Kidney epithelial cell (primary cell): ENCODE measurements at places on chromosomes 6 and 20. TPM values are rescaled to one million over a fixed set of nuclear protein-coding genes. Genes with fewer than 3 reads are reported as not detected.

Gene PCMTD2
- total RNA-seq, result 37.9 and 53.8 TPM in 2 replicates

Gene SNAI1
- 1.0 TPM in 1 of 2 replicates, not detected in the other for total RNA-seq

Gene ISM1
- total RNA-seq, result 0.27 TPM in 1 of 2 replicates, not detected in the other

Gene C20orf144
- not detected in 2 replicates for total RNA-seq
